T-helper 17 cell (primary cell): ENCODE measurements at places on chromosomes 5 and 9.

DNA sequence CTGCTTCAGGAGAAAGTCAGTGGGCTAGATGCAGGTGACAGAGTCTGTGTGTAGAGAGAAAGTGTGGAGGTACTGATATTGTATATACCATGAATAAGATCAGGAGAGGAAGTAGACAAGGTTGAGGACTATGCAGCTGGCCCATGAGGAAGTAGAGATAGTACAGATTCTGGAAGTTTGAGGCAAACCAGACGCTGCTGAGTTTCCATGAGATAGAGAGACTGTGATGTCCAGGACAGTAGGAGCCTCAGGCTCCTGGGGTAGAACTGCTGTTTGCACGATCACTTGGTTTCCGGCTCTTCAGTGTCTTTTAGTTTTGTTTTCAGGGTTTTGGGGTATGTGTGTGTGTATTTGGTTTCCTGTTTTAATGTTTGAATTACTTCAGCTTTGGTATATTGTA is 13.6 kb downstream of the OTULINL start:
- no peak for DNase-seq

DNA sequence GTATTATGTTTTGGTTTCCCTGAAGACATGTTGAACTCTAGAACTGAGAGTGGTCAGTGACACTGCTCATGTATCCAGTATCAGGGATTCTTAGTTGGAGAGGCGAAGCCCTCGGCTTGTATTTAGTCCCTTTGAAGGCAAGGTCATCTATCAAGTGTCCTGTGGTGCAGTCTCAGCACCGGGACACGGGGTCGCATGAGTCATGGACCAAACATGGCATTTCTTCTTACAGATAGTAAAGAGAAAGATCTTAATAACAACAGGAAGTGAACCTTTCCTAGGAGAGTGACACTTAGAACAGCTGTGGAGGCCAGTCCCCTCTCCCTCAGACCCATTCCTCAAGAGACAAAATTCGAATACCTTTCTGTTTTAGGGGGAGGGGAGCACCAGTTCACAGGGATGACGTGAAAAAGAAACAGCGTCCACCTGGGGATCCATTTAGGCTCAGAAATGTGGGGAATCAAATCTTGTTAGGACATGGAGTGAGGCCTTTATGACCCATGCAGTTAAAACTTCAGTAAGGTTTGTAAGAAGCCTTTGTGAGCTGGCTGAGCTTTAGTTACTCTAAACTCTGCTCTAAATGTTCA is 86.5 kb downstream of the ADGRV1 start:
- no peak for DNase-seq

- no peak for DNase-seq
Observed at GRCh38 chr5:86865256-86865785, 247.6 kb downstream of the COX7C start.

DNA sequence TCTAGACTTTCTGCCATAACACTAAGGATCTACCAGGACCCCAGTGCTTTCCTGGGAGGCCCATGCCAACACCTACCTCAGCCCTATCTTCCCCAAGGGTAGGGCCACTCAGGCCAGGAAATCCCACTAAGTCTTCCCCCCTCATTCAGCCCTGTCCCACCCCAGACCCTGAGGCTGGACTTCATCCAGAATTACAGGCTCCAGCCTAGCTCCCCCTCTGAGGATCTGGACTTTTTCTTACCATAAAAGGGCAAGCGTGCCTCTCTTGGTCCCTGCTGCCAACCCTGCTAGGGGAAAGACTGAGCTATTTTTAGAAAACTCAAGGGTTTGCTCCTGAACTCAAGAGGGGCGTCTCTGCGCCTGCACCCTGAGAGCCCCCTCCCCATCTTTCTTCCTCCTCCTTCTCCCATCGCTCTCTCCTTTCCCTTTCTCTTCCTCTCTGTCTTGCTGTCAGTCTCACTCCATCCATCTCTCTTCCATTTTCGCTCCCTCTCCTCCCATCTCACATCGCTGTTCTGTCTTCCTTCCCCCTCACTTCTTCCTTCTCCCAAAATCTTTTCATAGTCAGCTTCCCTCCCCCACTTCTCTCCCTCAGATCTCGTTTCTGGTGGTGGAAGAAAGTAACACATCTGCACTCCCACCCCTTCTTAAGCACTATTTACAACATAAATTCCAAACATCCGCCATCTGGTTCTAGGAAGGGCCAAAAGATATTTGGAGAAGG is 38.1 kb upstream of the IL17B start:
- DNase-seq: no peak

DNA sequence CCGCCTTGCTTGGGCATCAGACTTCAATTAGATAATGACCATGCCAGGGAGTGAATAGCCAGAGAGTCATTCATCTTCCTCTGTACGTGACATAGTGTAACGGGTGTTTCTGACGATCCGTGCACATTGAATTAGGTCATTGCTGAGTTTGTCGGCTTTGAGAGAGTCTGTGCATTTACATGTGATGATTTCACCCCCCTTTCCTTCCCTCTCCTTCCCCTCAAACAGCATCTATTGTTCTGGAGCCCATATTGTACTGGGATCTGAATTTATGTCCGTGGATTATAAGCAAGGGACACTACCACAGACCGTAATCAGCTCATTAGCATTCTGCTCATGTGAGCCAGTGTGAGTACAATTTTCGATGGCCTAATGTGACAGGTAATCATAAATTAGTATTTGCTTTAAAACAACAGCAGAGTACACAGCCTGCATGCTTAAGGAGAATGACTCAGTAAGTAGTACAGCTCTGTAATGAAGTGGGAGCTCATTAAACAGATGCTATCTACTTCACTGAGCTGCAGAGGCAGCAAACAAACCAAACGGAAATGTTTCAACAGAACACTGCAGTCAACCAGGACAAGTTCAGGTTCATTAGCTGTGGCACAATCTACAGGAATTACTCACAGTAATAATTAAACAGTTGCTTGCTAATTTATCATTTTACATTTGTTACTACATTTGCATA is 302.1 kb downstream of the CSNK1G3 start:
- DNase-seq: no peak

GRCh38 chr5:77644371-77645157 is 6.1 kb upstream of the OTP start:
- no peak for DNase-seq

- no peak for DNase-seq
Observed at GRCh38 chr9:122016744-122017143, 76.4 kb downstream of the TTLL11 start.

GRCh38 chr9:133106511-133107244 is 14.4 kb downstream of the RALGDS start:
- no peak for DNase-seq

DNA sequence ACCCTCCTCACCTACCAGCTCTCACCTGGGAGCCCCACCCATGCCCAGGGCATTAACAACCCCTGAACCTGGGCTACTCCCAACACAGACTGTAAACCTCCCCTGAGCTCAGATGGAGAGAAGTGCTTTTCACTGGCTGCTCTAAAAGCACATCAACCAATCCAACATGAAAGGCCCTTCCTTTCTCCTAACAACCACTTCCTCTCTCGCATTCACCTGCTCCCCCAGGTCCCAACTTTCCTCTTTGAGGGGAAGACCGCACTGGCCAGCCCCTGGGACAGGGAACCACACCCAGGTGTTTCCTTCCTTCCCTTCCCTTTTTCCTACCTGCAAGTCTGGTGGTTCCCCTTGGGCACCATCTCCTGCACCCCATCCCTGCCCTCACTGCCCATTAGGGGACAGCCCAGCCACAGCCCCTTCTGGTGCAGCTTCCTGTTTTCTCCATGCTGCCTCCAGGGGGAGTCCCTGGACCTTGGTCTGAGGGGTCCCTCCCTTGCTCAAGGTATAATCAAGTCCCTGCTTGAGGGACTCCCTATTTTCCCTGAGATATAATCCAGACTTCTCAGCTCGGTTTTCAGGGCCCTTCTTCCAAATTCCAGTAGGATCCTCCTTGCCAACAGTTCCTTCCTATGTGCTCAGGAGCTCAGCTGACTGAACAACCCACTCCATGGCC is 30.5 kb upstream of the DAB2IP start:
- no peak for DNase-seq

DNA sequence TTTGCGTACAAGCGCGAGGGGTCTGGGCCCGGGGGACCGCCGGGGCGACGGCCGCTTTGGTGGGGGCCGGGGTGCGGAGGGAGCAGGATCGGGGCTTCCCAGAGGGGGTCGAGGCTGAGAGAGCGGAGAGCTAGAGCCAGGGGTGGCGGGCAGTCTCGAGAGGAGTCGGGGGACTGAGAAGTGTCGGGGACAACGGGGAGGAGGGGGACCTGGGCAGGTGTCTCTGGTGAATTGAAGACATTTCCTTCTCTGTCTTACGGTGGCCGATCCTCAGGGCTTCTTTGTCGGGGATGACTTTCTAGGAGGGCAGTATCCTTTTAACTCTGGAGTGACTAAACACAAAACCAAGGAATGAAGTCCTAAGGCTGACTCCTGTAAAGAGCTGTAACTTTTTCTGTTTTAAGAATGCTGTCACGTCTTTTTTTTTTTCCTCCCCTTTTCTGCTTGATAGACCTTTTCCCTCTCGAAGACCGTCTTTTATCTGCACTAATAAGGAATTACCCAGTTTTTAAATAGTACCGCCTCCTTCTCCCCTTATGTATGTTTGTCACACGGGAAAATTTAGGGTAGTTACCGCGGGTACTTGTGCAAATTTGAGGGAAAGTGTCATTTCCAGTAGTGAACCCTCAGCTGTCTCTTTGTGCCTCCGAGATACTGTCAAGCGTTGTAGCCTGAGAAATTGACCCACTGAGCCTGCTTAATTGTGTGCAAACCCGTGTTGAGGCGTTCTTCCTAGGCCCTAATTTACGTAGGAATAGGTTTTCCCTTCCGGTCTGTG is 822 bp downstream of the DENND4C start:
- no peak for DNase-seq

DNA sequence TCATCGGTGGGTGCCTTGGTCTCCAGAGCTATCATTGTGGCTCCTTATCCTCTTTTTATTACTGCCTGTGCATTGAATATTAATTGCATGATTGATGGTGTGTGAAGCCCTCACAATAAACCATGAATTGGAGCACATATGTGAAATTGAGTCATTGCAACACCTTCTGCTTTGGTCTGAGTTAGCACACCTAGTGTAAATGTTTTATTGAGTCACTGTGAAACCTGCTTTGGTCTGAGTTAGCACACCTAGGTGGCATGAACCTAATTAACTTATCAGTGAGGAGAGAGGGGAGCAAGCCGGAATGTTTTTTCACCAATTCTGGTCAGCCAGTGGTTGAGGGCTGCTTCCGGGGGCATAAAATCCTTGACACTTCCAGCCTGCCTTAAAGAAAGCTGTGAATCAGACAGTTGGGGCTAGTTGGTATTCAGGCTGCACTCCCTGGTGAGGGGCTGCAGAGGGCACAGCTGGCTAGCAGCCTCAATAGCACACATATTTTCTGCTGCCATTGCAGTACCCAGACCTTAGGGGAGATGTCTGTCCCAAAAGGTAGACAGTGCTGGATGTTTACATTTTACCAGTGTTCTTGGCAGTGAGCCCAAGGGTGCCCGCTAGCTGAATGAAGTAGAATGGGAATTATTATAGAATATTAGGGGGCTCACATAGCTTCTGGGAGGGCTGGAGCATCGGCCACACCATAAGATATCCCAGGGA is 76.5 kb upstream of the GOLM1 start:
- no peak for DNase-seq

GRCh38 chr5:24065779-24066178 is 558.4 kb downstream of the PRDM9 start:
- DNase-seq: no peak

DNA sequence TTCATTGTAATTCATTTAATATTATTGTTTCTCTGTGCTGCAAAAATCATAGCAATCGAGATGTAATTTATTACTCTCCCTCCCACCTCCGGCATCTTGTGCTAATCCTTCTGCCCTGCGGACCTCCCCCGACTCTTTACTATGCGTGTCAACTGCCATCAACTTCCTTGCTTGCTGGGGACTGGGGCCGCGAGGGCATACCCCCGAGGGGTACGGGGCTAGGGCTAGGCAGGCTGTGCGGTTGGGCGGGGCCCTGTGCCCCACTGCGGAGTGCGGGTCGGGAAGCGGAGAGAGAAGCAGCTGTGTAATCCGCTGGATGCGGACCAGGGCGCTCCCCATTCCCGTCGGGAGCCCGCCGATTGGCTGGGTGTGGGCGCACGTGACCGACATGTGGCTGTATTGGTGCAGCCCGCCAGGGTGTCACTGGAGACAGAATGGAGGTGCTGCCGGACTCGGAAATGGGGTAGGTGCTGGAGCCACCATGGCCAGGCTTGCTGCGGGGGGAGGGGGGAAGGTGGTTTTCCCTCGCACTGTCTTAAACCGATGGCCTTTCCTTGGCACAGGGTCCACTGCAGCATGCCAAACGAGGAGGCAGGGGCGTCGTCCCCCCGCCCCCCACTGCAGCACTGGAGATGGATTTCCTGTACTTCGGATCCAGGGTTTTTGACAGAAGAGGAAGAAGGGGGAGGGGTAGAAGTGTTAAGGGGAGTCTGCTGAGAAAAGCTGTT is at the start of gene APC:
APC (plus strand) TSS at position 423 of the 728 bp plus-strand sequence. CDS start 17,006 bp downstream, outside the sequence.
- DNase-seq: peak; percentile 69

DNA sequence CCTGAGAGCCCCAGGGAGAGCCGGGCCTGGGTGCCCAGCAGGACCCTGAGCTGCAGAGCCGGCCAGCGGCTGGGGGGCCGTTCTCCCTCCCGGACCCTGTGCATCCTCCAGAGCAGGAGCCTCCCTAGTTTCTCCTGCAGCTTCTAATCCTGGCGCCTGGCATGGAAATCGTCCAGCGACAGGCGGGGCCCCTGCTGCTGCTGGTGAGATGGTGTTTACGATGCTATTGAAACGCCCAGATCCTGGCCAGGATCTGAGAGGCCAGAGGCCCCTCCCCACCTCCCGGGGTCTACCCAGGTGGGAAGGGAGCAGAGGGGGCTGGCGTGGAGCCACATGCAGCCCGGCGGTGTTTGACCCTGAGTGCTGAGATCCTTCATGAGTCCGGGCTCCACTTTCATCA is 38.2 kb upstream of the CEP72 start:
- DNase-seq: no peak

GRCh38 chr5:151413800-151414199 is 33.6 kb upstream of the SLC36A1 start:
- DNase-seq: no peak

DNA sequence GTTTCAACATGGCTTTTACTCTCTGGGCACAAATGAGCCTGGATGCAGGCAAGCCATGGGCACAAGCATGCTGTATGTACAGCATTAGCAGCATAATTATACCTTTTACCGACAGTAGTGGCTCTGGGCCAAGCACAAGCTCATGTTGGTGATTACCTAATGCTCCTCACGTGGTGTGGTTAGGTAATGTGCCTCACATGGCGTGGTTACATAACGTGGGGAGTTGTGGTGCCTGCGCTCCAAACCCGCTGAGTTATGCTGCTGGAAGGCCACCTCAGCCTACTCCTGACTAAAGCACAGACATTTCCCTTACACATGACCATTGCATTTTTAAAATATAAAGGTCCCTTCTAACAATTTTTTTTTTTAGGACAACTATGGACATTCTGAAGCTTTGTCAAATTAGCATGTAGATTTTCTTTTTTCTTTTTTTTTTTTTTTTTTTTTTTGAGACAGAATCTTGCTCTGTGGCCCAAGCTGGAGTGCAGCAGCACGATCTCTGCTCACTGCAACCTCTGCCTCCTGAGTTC is 794.0 kb downstream of the EFNA5 start:
- no peak for DNase-seq

- no peak for DNase-seq
Observed at GRCh38 chr9:96071076-96071814, 195.8 kb downstream of the ERCC6L2 start.

- DNase-seq: no peak
Observed at GRCh38 chr9:27538647-27539046, 9.0 kb upstream of the MOB3B start.
